ENCODE measurements at places on chromosomes 4 and X. TPM values are rescaled to one million over a fixed set of nuclear protein-coding genes. Genes with fewer than 3 reads are reported as not detected.

GRCh38 chr4:14620567-14621141, 381.6 kb upstream of the CPEB2 start:
- H3K27ac ChIP-seq: no peak overlapping the region
- H3K36me3 ChIP-seq: no peaks in the 10 kb centered on the region
- no peaks in the 10 kb centered on the region for H3K4me1 ChIP-seq
- no peak overlapping the region for H3K4me3 ChIP-seq
- DNase-seq: no peak
- H3K27me3 ChIP-seq: no peaks in the 10 kb centered on the region

DNA sequence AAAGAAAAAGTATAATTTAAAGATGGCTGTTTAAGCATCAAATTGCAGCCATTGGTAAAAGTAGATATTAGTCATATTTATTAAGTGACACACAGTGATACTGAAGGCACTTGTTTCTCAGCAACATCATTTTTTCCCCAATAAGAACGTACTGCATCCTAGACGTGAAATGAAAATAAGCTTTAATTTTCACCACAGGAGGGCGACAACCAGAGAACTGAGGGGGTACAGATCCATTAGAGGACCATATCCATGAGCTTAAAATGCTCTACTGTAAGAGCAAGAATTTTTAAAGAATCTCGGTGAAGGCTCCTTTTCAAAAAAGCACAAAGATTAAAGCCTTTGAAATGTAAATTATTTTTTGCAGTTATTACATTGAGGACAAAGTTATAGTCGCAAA, 33.4 kb downstream of the FRG1 start:
- H3K4me3 ChIP-seq: no peak overlapping the region
- H3K27me3 ChIP-seq: no peaks in the 10 kb centered on the region
- H3K27ac ChIP-seq: no peak overlapping the region
- H3K4me1 ChIP-seq: no peaks in the 10 kb centered on the region

GRCh38 chr4:26223155-26223554, 97.7 kb upstream of the RBPJ start:
- no peaks in the 10 kb centered on the region for H3K27me3 ChIP-seq
- no peak overlapping the region for H3K27ac ChIP-seq
- H3K4me1 ChIP-seq: peaks cover 23% of the 10 kb centered on the region

DNA sequence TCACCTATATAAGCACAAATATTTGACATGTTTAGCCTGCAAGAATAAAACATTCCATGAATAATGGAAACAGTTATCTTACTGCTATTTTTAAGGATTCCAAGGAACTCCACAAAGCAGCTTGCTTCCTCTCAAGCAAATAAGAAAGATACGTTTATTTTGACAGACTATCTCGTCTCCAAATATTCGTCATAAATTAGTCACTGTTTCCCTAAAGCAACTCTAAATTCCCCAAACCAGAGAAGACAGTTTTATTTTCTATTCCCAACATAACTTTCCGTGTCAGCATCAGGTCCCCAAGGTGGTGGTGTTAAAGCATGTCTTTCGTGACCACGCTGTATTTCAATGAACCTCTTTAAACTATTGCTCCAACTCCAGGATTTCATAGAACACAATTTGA, 24.3 kb upstream of the DKK2 start:
- H3K4me3 ChIP-seq: no peak overlapping the region
- no peaks in the 10 kb centered on the region for H3K36me3 ChIP-seq
- peaks cover 30% of the 10 kb centered on the region for H3K4me1 ChIP-seq
- H3K27me3 ChIP-seq: no peaks in the 10 kb centered on the region

DNA sequence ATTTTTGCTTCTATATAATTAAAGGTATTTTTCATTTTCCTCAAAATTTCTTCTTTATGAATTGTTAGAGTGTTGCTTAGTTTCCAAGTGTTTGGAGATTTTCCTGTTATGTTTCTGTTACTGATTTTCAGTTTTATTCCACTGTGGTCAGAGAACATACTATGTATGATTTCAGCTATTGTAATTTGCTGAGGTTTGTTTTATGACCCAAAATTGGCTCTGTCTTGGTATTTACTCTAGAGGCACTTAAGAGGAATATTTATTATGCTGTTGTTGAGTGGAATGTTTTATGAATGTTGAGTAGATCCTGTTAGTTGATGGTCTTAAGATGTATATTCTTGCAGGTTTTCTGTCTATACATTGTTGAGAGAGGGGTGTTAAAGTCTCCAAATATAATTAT, 263.5 kb downstream of the PABPC4L start:
- no peak overlapping the region for H3K4me3 ChIP-seq
- no peaks in the 10 kb centered on the region for H3K27me3 ChIP-seq
- no peaks in the 10 kb centered on the region for H3K4me1 ChIP-seq
- DNase-seq: no peak
- H3K36me3 ChIP-seq: no peaks in the 10 kb centered on the region

- no peak overlapping the region for H3K27ac ChIP-seq
- no peak for DNase-seq
- no peak overlapping the region for H3K4me3 ChIP-seq
- H3K36me3 ChIP-seq: no peaks in the 10 kb centered on the region
- H3K4me1 ChIP-seq: no peaks in the 10 kb centered on the region
Measured at GRCh38 chr4:29213020-29213419, 1507.1 kb upstream of the PCDH7 start.

DNA sequence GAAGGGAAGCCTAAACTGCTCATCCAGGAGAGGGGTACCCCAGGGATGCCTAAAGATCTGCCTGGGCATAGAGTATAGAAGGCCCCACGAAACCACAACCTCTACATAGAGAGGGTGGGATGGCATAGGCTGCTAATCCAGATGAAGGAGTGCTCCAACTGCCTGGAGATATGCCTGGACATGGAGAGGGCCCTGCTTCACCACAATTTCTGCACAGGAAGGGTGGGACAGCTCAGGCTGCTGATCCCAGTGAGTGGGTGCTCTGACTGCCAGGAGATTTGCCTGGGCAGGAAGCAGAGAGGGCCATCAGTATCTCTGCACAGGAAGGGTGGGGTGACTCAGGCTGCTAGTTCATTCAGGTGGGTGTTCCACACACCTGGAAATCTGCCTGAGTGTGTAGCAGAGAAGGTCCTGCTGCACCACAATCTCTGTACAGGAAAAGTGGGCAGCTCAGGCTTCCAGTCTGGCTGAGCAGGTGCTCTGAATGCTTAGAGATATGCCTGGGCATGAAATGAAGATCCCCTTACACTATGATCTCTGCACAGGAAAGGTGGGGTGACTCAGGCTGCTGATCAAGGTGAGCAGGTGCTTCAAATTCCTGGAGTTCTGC, 61.1 kb downstream of the ZNF518B start:
- H3K4me3 ChIP-seq: no peak overlapping the region
- H3K36me3 ChIP-seq: no peaks in the 10 kb centered on the region
- H3K27me3 ChIP-seq: no peaks in the 10 kb centered on the region

GRCh38 chr4:338759-339097, 1.1 kb downstream of the ZNF141 start:
- no peaks in the 10 kb centered on the region for H3K27me3 ChIP-seq
- no peaks in the 10 kb centered on the region for H3K4me1 ChIP-seq
- no peak for DNase-seq
- H3K27ac ChIP-seq: no peak overlapping the region
- H3K36me3 ChIP-seq: no peaks in the 10 kb centered on the region
- H3K4me3 ChIP-seq: no peak overlapping the region

GRCh38 chr4:94407846-94408245, 43.9 kb upstream of the PDLIM5 start:
- H3K27me3 ChIP-seq: no peaks in the 10 kb centered on the region
- H3K36me3 ChIP-seq: no peaks in the 10 kb centered on the region
- H3K4me1 ChIP-seq: peaks cover 9% of the 10 kb centered on the region
- no peak for DNase-seq

DNA sequence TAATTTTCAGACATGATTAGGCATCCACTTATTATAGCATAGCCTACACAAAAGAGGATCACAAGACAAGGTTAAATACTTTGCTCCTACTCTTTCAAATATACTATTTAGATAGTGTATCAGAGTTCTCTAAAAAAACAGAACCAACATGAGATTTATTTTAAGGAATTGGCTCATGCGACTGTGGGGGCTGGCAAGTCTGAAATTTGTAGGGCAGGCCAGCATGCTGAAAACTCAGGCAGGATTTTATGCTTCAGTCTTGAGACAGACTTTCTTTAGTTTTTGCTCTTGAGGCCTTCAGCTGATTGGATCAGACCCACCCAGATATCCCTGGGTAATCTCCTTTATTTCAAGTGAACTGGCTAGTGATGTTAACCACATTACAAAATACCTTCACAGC, 169.5 kb downstream of the MAML3 start:
- no peak overlapping the region for H3K27ac ChIP-seq
- peaks cover 29% of the 10 kb centered on the region for H3K4me1 ChIP-seq
- H3K36me3 ChIP-seq: no peaks in the 10 kb centered on the region
- no peaks in the 10 kb centered on the region for H3K27me3 ChIP-seq
- no peak for DNase-seq

DNA sequence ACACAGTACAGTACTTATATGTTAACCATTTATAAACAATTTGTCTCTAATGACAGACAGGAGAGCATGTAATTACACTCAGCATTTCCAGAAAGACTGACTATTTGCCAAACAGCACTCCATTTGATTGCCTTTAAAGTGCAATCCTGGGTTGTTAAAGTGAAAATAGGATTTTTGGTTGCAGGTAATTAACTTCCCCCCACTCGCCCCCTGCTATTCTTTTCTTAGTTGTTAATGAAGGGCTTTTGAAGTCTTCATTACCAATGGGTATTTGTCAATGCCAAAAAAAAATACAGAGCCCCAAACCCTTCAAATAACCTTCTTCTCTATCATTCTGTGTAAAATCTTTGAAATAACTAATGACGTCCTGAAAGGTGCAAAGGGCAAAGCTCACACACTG, 825.6 kb downstream of the STPG2 start:
- H3K27ac ChIP-seq: no peak overlapping the region
- H3K4me1 ChIP-seq: no peaks in the 10 kb centered on the region
- H3K27me3 ChIP-seq: no peaks in the 10 kb centered on the region
- no peaks in the 10 kb centered on the region for H3K36me3 ChIP-seq
- H3K4me3 ChIP-seq: no peak overlapping the region
- DNase-seq: no peak

DNA sequence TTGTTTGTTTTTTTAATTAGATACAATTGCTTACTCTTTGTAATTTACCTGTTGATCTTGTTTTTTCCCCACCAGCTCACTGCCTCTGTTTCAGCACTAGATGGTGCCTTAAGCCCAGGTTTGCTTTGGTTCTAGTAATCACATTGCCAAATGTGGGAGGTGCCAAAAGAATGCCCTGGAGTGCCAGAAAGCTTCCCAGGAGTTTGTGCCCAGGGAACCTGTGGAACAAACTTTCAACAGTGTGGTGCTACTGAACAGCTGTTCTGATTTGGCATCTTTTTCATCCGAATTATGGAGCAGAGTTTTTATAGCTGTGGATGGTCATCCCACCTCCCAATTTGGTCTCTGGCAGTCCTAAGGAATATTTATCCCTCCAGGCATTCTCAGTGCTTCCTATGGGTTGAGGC, 1000.7 kb downstream of the STIM2 start:
- H3K4me3 ChIP-seq: no peak overlapping the region
- H3K27me3 ChIP-seq: no peaks in the 10 kb centered on the region
- DNase-seq: no peak
- H3K36me3 ChIP-seq: no peaks in the 10 kb centered on the region
- H3K4me1 ChIP-seq: no peaks in the 10 kb centered on the region

GRCh38 chr4:106366026-106366425, 2.6 kb downstream of the GIMD1 start:
- H3K4me1 ChIP-seq: peaks cover 27% of the 10 kb centered on the region
- H3K27me3 ChIP-seq: no peaks in the 10 kb centered on the region
- no peak for DNase-seq
- no peak overlapping the region for H3K4me3 ChIP-seq
- no peaks in the 10 kb centered on the region for H3K36me3 ChIP-seq
- H3K27ac ChIP-seq: peak overlapping the region; percentile 81

DNA sequence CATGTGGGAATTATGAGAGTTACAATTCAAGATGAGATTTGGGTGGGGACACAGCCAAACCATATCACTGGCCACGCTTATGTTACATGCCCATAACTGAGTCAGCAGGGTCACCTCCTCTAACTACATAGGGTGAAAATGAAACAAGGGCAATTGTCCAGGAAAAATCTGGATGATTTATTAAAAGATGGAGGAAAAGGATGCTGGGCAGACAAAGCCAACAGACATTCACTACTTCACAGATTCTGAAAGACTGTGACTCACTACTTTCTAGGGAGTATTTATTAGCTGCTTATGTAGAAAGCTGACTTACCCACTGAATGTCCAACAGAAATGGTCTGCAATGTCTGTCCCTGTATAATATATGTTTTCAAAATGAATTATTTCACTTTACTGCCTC, 72.4 kb downstream of the APBB2 start:
- H3K27me3 ChIP-seq: no peaks in the 10 kb centered on the region
- peaks cover 55% of the 10 kb centered on the region for H3K4me1 ChIP-seq
- no peaks in the 10 kb centered on the region for H3K36me3 ChIP-seq
- H3K27ac ChIP-seq: peak overlapping the region; percentile 94

GRCh38 chrX:132652871-132653270, 164.0 kb upstream of the MBNL3 start:
- H3K4me1 ChIP-seq: no peaks in the 10 kb centered on the region
- H3K36me3 ChIP-seq: no peaks in the 10 kb centered on the region
- no peak overlapping the region for H3K27ac ChIP-seq
- no peak overlapping the region for H3K4me3 ChIP-seq
- H3K27me3 ChIP-seq: no peaks in the 10 kb centered on the region

GRCh38 chrX:78997870-78998558, 52.8 kb downstream of the P2RY10 start:
- no peaks in the 10 kb centered on the region for H3K4me1 ChIP-seq
- no peaks in the 10 kb centered on the region for H3K36me3 ChIP-seq
- no peak for DNase-seq
- no peak overlapping the region for H3K27ac ChIP-seq

- no peak overlapping the region for H3K4me3 ChIP-seq
- no peaks in the 10 kb centered on the region for H3K36me3 ChIP-seq
- peaks cover 31% of the 10 kb centered on the region for H3K27me3 ChIP-seq
- DNase-seq: no peak
- H3K4me1 ChIP-seq: peaks cover 13% of the 10 kb centered on the region
Measured at GRCh38 chr4:84579403-84579776, 3.5 kb upstream of the CDS1 start.

GRCh38 chr4:168208957-168209614, 109.5 kb downstream of the DDX60 start:
- no peak overlapping the region for H3K27ac ChIP-seq
- no peaks in the 10 kb centered on the region for H3K36me3 ChIP-seq
- H3K4me3 ChIP-seq: no peak overlapping the region
- no peaks in the 10 kb centered on the region for H3K27me3 ChIP-seq
- no peaks in the 10 kb centered on the region for H3K4me1 ChIP-seq
- no peak for DNase-seq

GRCh38 chr4:156981262-156981769, 9.7 kb upstream of the PDGFC start:
- H3K27ac ChIP-seq: no peak overlapping the region
- peaks cover 24% of the 10 kb centered on the region for H3K4me1 ChIP-seq
- no peak overlapping the region for H3K4me3 ChIP-seq

ETDB gene
- not detected for total RNA-seq

GAGE1 gene
- not detected for total RNA-seq

TEC gene
- 0.05 TPM for total RNA-seq

GAGE12H gene
- total RNA-seq: not detected

GABRG1 gene
- total RNA-seq: not detected

PHOX2B gene
- not detected for total RNA-seq

SLC4A4 gene
- total RNA-seq: 0.09 TPM

ALB gene
- not detected for total RNA-seq

FDCSP gene
- not detected for total RNA-seq

UCHL1 gene
- 37.7 TPM for total RNA-seq

MAGEB2 gene
- not detected for total RNA-seq
